ENCODE measurements at places on chromosomes 16 and 17. TPM values are rescaled to one million over a fixed set of nuclear protein-coding genes. Genes with fewer than 3 reads are reported as not detected.

Gene CNTNAP4
- total RNA-seq: 20.3 TPM

Gene KRT33B
- not detected for total RNA-seq

DNA sequence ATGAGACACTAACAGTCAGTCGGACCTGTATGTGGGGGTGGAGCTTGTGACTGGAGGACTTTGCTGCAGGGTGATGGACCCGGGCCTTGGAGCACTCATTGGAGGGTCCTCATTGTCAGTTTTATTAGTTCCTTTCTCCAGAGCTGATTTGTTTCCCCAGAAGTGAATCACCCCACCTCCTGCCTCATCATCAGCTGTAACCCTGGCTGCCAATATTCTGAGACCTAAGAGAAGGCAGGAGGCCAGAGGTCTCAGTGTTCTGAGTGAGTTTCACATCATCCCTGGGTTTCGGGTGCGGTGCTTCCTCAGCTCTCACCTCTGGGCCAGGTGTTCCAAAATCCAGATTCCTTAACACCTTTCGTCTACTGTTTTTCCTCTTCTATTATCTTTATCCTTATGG is 49.9 kb upstream of the KIFC3 start:
- DNase-seq: no peak

DNA sequence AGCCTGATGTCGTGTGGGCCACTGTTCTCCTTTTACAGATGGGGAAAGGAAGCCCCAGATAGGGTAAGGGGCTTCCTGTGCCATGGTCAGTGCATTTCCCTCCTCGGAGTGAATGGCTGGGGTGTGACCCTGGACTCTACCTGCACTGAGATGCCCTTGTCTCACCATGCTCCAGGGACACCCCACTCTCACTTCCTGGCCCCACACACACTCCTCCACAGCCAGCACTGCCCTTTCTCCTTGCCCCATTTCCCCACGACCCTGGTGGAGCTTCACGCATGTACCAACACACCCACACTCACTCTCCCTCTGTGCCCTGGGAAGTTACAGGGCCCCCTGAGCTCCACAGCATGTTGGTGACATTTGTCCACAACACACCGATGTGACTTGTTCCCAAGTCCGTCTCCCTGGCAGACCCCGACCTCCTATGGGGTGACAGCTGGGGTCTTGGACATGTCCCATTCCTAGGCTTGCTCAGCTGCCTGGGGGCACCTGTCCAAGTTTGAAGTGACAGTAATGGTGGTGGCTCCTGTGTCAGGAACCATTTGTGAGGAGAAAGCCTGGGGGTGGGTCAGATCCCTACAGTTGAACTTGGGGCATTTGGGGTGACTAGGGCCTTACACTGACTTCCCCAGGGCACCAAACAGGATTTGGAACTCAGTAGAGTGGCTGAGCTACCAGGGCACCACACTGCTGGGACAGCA is 47.4 kb downstream of the PECAM1 start:
- no peak for DNase-seq

All from uterus (tissue), 4 donors.